ENCODE measurements at places on chromosomes 1 and 21.
A peak's percentile ranks its signal among the peaks of the same experiment; 100 is the strongest.

DNA sequence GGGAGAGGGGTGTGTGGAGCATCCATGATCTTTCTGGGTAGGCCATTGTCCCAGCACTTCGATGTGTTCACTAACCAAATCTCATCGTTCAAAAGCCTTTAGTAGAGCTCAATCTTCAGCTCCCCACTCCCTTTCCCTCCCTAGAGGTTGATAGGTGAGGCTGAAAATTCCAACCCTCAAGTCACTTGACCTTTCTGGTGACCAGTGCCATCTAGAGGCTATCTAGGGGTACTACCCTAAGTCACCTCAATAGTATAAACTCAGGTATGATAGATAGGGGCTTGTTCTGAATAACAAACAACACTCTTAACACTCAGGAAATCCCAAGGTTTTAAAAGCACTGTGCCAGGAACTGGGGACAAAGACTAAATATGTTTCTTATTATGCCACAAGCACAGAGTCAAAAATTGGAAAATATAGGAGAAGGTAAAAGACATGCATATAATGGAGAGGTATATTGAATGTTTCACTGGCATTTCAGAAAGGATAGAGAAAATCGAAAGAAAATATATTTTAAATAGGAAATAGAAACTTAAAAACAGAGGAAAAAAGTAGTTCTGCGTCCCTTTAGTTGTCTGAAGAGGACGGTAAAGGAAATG is 42.9 kb upstream of the CD53 start:
- DNase-seq: peak; percentile 6

DNA sequence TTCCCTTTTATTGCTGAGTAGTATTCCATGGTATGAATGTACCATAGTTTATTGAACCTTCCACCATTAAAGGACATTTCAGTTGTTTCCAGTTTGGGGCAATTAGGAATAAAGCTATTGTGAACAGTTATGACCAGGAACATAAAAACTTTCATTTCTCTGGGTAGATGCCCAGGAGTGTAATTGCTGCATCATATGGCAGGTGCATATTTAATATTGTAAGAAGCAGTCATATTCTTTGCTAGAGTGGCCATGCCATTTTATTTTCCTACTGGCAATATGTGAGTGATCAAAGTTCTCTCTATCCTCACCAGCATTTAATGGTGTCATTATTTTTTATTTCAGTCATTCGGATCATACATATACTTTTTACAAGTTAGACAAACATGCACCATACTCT is 23.9 kb upstream of the H3-3A start:
- DNase-seq: no peak

DNA sequence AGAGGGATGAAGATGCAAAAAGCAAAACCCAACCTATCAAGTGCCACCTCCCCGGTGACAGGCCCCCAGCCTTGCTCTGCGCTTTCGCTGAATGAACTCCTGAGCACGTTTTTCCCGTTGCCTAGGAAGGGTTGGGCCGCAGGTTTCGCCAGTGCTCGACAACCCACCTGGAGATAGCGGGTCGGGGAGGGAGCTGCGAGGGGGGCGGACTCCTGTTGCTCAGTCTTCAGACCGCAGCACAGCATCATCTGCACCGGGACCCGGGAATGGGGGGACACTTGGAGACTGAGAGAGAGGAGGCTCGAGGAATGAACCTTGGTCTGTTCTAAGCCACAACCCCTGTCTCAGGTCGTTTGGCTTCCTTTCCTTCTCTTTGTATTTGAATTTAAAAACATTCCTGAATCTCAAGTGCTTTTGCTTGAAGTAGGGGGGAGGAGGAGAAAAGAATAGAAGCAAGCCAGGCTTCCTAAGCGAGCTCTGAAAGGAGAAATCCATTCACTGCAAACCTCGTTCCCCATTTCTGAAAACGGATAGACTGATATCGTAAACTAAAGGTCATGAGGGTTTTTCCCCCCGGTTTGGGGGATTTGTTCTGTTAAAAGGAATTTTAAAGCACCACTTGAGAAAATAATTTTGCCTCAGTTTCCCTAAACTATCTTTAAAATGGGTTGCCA is 1.2 kb downstream of the AK5 start:
- no peak for DNase-seq

- no peak for DNase-seq
These were observed 28.1 kb downstream of the EPHA2 start for GRCh38 chr1:16127676-16128337.

DNA sequence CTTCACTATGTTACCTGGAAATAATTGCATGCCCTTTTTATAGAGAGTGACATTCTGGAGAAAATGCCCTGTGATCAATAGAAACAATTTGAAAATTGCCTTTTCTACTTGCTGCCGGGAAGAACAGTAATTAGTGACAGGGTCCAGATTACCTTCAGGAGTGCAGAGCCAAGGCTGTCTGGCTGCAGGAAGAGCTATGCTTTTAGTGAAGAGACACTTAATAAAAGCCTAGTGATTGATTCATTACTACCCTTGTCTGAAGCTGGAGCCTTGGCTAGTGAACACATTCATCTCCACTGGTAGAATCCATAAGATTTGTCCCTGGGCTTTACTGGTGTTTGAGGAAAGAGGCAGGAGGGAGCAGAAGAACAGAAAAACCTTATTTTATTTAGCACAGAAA is 12.9 kb upstream of the DNASE2B start:
- DNase-seq: no peak

- DNase-seq: no peak
These were observed 15.4 kb upstream of the SELENON start for GRCh38 chr1:25784575-25785051.

DNA sequence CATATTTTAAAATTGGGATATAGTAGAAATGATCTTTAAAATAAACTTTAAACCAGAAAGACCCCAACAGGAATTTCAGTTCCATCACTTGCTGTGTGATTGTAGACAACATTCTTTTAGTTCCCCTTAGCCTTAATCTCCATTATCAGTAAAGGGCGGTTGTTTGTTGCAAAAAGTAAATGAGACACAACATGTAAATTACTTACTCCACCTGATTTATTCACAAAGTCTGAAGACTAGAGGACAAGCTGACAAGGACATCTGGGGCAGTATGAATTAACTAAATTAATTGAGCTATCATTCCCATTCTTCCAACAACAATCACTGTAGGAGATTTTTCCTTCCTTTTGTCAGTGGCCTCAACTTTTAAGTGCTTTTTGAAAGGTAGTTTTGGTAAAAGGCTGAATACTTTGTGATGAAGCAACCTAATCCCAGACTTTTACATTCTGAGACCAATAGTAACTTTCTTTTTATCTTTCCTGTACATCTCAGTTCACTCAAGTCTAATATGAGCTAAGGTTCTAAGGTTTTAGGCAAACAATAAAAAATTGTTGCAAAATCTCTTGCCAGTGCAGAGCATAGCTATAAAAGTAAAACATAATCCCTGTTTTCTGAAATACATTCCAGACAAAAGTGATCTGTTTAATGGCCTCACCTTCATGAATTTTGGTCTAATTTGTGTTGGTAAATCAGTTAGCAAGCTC is 6.2 kb downstream of the SLC19A2 start:
- DNase-seq: peak; percentile 11

- no peak for DNase-seq
These were observed 2.0 kb upstream of the RSPH1 start for GRCh38 chr21:42498012-42498411.

DNA sequence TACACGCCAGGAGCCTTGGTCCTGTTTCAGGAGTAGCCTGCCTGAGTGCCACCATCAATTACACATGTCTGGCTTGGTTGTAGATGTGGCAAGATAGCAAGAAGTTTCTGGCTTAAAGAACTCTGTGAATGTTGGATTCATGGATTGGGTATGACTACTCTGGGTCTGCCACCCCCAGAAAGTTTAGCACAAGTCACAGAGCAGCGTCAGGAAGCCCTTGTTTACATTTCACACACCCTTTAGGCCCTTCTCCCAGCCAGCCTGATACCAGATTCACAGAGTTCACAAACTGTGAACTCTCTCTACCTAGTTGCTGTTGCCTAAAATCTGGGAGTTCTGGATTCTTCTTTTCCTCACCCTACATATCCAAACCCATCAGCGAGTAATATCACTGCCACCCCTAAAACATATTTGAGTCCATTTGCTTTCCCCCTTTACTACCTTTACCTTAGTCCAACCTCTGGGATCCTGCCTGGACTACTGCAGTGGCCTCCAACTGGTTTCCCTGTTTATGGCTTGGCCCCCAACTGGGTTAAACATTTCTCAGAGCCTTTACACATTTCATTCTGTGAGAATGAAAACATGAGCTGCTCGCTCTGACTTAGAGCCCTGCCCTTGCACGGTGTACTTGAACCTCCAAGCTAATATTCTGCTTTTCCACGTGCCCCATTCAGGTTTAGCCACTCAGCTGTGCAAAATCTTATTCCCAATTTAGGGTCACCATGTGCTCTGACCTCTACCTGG is 4.1 kb upstream of the CCDC24 start:
- no peak for DNase-seq

GRCh38 chr21:33302055-33302454 is 22.7 kb upstream of the IFNAR1 start:
- DNase-seq: no peak

Data from GF-D8 (cell line).